Vagina (tissue), 2 donors: ENCODE measurements at places on chromosomes 13 and 19.

- no peak for DNase-seq
These were observed 5.2 kb upstream of the ADPRHL1 start for GRCh38 chr13:113458253-113459065.

DNA sequence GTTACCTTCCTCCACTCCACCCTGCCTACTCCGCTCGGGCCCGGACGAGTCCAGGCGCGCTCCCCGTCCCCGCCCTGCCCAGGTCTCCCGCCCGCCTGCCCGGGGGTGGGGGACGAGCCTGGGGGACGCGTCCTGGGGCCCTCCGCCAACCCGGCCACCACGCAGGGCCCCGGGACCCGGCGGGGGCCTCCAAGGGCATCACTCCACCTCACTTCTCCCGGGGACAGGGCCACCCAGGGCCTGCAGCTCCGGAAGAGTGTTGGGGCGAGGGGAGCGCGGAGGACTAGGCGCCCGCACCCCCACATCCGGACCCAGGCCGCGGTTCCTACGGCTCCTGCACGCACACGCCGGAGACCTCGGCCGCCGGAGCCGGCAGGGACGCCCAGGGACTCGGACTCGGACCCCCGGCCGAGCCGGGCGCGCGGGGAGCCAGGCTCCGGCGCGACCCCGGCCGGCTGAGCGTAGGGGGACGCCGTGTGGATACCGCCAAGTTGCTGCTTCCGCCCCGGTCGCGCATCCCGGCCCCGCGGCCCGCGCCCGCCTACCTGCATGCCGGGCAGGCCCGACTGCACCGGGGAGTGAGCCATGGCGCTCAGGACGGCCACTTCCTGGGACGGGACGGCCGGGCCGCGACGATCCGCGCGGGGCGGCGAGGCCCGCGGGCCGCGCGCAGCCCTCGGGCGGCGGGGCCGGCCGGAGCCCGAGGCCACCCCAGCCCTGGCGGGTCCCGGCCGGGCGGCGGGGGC, 534 bp downstream of the STK24 start:
- DNase-seq, result no peak

DNA sequence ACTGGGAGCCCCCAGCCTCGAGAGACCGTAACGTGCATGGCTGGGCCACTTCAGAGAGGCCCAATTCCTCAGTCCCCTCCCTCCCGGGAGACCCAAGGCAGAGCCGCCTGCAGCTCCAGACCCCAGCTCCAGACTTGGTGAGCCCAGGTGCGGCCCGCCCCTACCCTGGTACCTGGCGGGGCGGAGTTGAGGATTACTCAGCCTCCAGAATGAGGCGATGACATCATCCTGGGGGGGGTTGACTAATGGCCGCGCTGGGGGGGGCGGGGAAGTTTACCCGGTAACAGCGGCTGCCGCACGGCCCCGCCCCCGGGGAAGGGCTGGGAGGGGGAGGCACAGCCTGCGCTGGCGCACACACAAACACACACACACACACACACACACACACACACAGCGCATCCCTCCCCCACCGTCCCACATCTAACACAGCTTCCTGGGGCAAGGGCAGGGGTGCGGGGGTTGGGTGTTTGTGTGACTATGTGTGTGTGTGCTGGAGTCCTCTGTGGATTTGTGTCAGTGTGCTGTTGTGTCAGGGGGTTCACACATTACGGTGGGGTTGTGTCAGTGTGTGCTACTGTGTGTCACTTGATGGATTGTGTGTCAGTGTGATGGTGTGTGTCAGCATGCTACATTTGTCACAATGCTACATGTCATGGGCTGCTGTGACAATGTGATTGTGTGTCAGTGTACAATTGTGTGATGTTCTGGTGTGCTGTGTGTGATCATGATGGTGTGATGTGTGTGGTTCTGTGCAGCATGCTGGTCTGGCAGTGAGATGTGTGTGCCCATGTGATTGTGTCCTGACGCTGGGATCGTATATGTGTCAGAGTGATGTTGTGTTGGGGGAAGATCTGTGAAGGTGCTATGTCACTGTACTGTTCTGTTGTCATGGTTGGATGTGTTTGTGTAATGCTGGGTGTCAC, 10.3 kb upstream of the BBC3 start:
- DNase-seq, result no peak

DNA sequence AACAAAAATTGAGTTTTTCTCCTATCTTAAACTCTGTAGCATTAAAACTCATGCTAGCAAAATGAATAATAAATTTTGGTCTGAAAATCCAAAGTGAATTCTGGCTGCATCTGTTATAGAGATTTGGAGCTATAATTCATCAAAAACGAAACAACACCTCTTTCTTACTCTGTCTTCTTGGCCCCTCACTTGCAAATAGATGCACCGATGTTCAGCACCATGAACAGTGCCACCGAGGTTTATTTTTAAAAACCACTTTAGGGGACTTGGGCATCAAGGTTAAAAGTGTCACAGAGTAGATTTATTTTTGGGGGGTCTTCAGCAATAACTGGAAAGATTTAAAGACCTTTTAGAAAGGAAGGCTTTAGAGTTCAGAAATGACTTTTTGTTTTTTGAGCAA, 26.1 kb upstream of the EID2 start:
- DNase-seq, result no peak

DNA sequence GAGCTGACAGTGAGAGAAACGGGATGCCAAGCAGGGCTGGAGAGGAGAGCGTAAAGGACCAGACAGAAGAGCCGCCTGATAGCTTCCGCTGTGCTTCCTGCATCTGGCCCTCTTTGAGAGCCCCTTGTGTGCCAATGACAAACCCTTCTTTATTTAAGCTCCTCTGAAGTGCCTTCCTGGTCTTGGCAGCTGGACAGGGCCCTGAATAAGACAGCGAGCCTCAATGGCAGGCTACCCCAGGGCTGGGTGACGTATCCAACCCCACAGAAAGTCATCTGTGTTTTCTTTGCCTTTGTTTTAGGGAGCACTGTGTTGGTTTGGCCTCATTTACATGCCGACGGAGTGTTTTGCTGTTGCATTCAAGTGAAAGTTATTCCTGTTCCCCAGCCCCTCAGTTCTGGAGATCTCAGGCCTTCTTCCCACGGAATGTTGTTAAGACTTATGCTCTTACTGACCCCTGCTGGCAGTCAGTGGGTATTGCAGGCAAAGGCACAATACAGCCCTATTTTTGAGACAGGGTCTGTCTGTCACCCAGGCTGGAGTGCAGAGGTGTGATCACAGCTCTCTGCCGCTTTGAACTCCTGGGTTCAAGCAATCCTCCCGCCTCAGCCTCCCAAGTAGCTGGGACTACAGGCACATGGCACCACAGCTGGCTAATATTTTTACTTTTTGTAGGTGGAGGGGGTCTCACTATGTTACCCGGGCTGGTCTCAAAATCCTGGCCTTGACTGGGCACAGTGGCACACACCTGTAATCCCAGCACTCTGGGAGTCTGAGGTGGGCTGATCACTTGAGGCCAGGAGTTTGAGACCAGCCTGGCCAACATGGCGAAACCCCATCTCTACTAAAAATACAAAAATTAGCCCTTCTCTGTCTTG, 16.8 kb downstream of the CCL25 start:
- no peak for DNase-seq

DNA sequence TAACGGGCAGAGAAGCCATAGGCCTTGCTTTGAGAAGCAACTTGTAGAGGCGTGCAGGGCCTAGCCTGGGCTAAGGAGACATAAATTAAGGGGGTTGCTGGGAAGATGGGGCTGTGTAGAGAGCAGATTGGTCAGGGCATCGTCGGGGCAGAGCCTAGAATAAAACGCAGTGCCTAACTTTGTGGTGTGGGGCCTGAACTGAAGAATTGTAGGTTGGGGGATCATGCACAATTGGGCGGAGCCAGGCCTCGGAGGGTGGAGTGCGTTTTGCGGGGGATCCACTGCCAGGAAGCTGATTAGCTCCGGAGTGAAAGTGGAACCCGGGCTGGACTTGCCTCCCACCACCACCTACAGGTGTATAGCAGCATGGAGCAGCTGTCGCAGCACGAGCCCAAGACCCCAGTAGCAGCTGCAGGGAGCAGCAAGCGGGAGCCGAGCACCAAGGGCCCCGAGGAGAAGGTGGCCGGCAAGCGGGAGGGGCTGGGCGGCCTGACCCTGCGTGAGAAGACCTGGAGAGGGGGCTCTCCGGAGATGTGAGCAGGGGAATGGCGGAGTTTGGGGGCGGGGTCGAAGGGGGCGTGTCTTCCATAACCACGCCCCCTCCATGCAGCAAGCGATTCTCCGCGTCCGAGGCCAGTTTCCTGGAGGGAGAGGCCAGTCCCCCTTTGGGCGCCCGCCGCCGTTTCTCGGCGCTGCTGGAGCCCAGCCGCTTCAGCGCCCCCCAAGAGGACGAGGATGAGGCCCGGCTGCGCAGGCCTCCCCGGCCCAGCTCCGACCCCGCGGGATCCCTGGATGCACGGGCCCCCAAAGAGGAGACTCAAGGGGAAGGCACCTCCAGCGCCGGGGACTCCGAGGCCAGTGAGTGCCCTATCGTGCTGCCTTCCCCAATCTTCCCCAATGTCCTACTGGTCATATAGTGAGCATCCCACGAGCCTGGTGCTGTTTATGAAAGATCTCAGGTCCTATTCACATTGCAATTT, 13.8 kb downstream of the DNASE2 start:
- DNase-seq, result no peak
